ENCODE measurements at places on chromosomes 13 and 19. TPM values are rescaled to one million over a fixed set of nuclear protein-coding genes. Genes with fewer than 3 reads are reported as not detected.

Gene MEDAG
- polyA plus RNA-seq: 0.28 TPM

- no peak for DNase-seq
Observed at GRCh38 chr13:45437947-45438346, 19.8 kb upstream of the SLC25A30 start.

Gene TEX26
- polyA plus RNA-seq: 1.0 TPM

GRCh38 chr13:102680842-102681740, 13.8 kb downstream of the METTL21C start:
- no peak for DNase-seq

GRCh38 chr13:95323930-95324662, 22.8 kb upstream of the ABCC4 start:
- DNase-seq: no peak

- no peak for DNase-seq
Observed at GRCh38 chr13:93477238-93477637, 250.6 kb downstream of the GPC6 start.

DNA sequence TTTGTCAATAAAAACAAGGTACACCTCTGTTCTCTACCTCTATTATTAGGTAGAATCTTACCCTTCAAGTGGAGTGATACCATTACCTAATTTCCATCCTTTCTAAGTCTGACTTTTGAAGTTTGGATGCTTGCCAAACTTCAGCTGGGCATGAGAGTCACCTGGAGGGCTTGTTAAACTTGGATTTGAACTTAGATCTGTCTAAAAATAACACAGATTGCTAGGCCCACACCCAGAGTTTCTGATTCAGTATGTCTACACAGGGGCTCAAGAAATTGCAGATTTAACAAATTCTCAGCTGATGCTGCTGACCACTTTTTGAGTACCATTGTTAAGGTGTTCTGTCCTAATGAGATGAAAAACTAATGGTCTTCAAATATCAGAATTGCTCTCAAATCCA, 512.2 kb downstream of the LMO7 start:
- no peak for DNase-seq

Gene GJB6
- polyA plus RNA-seq: 1.2 TPM

Gene KLK3
- polyA plus RNA-seq: not detected

Gene PEX11G
- polyA plus RNA-seq: 10.6 TPM

Gene CEACAM21
- polyA plus RNA-seq: not detected

DNA sequence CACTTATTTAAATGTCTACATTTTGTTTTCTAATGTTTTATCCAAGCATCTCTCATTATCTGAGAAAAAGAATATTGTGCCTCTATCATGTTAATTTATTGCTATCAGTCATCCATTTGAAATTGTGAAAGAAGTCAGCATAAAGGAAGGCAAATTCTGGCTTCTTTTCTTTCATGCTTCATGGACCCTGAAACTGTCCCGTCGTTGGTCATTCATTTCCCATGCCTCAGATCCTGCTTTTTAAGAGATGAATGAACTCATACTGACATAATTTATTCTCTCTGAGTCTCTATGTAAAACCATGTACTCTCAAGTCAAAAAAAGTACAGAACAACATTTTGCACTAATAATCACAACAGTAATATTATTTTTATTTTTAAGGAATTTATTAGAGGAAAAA, 2512.0 kb downstream of the PCDH9 start:
- DNase-seq: no peak

- no peak for DNase-seq
Observed at GRCh38 chr19:50065938-50066337, 40.1 kb downstream of the ZNF473 start.

- DNase-seq: no peak
Observed at GRCh38 chr13:106602178-106602577, 34.2 kb upstream of the ARGLU1 start.

GRCh38 chr13:43983373-43983772, 103.7 kb downstream of the LACC1 start:
- no peak for DNase-seq

- DNase-seq: no peak
Observed at GRCh38 chr13:23848646-23849141, 40.5 kb downstream of the MIPEP start.

Gene ZNF235
- polyA plus RNA-seq: 2.7 TPM

- no peak for DNase-seq
Observed at GRCh38 chr19:1017906-1018305, 3.0 kb downstream of the TMEM259 start.

DNA sequence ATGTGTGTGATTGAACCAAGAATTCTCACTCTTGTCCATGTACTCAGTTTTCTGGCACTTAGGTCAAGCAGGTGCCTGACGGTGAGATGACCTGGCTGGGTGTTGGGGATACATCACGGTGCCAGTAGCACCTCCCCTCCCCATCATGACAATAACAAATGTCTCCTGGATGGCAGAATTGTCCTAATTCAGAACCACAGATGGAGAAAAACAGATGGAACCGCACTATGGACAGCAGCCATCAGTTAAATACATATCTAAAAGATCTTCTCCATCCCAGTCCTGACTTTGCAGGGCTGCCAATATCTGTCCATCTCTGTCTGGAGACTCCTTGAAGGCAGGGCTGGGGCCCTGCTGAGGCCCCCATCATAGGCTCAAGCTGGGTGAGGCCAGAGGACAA, 126.9 kb downstream of the PTPRS start:
- DNase-seq: no peak

Gene PROSER1
- 12.9 TPM for polyA plus RNA-seq

Gene NAXD
- 34.5 TPM for polyA plus RNA-seq

All from hepatocyte (in vitro differentiated cells).